Stimulated activated CD4-positive, alpha-beta T cell treated with anti-CD3 and anti-CD28 coated beads, Interleukin-1b, Interleukin-23, amount 100 ng/mL, for 1 hour (primary cell): ENCODE measurements at places on chromosomes 5 and 9.

DNA sequence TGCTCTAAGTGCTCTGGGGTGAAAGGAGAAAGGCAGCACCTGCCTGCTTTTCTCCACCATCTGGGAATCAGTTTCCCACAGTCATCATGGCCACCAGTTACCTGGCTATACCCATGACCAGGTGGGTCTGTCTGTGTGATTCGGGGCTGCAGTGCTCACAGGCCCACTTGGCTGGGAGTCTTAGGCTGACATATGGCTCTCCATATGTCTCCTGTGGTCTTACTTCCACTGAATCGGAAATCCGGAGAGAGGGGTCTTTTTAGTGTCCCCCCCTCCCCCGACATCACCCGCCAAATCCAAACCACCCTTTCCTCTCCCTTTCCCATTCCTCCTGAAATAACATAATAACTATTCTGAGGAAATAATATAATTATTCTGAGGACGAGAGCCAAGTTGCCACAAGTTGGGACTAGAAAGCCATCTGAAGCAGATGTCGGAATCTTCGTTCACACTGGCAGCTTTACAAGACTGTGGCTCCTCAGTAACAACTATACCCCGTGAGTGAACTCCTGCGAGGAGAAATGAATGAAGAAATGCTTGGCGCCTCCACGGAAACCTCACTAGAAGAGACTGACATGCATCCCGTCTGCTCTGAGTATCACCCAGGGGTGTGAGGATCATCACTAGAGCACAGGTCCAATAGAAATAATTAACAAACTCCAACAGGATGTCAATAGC, 143.4 kb downstream of the MYO10 start:
- DNase-seq = no peak

DNA sequence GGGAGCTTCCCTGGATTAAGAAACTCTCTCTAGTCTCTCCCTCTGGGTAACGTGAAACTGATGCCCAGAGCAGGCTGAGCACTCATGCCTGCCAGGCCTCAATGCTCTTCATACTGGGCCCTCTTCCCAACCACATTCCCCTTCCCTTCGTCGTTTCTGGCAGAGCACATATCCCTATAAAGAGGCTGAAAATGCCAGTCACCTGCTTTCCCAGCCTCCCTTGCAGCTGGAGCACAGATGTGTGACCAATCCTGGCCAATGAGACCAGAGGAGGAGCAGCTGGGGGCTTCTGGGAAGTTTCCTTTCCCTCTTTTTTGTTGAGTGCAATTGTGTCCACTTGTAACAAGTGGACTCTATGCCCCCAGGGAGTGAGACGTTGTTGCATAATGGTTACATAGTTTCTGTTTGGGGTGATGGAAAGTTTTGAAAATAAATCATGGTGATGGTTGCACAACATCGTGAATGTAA, 30.2 kb upstream of the SMIM23 start:
- no peak for DNase-seq

DNA sequence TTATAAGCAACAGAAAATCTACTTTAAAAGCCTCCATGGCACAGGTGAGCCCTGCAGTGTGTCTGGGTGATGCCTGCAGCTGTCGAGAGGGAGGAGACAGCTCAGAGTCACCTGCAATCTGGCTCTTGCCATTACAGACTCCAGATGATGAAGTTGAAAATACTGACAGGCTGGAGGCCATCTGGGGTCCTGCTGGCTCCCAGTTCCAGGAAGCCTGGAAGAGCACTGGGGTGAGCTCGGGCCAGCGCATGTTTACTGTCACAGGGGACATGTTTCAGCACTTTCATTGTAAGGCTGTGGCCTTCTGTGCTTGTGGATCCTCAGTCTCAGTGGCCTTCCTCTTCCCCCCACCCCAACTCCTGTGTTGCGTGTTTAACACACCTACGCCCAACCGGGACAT, 28.4 kb downstream of the CEL start:
- DNase-seq = no peak

- DNase-seq = no peak
These were observed 41.6 kb downstream of the XRCC4 start for GRCh38 chr5:83118976-83119375.

- no peak for DNase-seq
These were observed 20.0 kb downstream of the CEMIP2 start for GRCh38 chr9:71748280-71748743.

DNA sequence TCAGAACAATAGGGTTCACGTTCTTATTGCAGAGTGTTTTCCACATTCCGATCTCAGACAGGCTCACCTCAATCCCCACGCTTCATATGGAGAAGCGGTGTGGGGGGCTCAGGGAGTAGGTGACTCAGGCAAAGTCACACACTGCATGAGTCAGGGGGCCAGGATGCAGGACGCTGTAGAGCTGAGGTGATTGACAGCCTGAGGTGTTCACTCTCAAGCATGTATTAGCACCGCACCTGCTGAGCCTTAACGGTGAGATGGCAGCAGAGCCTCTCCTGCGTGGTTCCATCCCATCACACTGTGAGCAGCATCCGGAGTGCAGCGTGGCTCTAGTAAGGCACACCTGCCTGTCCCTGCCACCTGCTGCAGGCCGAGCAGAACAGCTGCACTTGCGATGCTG, 194.0 kb downstream of the IRX2 start:
- no peak for DNase-seq

DNA sequence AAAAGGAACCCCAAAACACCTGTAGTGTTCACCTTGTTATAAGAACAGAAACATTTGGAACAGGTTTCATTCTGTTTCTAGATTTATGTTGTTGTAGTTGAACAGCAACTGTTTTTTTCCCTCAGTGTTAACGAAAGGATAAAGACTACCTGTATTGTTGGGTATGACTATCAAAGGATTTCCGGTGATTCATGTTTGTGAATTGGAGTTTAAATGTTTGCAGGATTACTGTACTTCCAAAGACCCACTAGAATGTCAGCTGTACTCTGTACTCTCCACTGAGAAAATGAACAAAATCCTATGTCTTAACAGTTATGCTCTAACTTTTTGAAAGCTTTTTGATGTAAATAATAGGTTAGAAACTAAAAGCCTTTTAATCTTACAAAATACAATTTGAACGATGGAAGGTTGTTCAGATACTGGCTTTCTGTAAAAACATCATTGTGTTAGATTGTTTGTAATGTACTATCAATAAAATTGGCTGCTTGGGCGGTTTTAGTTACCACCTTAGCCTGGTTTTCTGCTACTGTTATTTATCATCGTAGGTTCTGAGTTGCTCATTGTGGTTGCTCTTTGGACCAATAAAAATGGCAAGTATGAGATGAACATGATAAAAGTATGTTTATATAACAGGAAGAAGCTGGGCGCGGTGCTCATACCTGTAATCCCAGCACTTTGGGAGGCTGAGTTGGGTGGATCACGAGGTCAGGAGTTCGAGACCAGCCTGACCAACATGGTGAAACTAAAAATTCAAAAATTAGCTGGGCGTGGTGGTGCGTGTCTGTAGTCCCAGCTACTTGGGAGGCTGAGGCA, 44.1 kb downstream of the DCP2 start:
- no peak for DNase-seq

GRCh38 chr5:141785135-141785534, 93.1 kb downstream of the PCDH1 start:
- no peak for DNase-seq

- no peak for DNase-seq
These were observed 14.3 kb upstream of the MGAT1 start for GRCh38 chr5:180816608-180817534.

DNA sequence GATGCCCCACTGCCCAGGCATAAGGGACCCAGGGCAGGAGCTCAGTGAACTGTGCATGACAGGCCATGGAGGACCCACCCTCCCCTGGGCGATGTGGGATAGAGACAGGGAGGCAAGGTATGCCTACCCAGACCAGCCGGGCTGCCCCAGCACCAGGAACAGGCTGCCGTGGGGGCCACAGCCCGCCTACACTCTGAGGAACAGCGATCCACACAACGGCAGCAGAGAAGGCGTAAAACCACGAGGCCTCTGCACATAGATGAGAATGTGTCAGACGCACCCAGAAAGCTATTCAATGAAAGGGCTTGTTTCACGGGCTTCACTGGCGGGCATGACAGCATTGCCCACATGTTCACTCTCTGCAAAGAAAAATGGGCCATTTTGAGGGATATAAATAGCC, 49.5 kb downstream of the SEMA4D start:
- no peak for DNase-seq

GRCh38 chr5:168409591-168410458, 76.4 kb upstream of the RARS1 start:
- no peak for DNase-seq

DNA sequence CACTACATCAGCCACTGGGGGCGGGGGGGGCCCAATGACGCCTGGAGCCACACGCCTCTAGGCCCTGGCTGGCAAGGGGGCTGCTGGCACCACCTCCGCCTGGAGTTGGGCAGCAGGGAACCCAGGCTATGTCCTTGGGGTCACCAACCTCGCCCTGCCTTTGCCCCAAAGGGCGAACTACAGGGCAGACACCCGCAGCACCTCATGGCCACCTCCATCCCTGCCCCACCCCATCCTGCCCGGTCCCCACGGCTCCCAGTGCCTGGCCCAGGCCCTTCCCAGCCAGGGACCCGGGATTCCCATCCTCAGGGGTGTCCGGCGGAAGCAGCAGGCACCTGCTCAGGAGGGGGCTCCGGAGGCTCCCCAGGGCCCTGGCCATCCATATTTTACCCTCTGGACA, 37.0 kb downstream of the NACC2 start:
- DNase-seq = no peak

GRCh38 chr5:219460-219863, 1.3 kb downstream of the SDHA start:
- no peak for DNase-seq

DNA sequence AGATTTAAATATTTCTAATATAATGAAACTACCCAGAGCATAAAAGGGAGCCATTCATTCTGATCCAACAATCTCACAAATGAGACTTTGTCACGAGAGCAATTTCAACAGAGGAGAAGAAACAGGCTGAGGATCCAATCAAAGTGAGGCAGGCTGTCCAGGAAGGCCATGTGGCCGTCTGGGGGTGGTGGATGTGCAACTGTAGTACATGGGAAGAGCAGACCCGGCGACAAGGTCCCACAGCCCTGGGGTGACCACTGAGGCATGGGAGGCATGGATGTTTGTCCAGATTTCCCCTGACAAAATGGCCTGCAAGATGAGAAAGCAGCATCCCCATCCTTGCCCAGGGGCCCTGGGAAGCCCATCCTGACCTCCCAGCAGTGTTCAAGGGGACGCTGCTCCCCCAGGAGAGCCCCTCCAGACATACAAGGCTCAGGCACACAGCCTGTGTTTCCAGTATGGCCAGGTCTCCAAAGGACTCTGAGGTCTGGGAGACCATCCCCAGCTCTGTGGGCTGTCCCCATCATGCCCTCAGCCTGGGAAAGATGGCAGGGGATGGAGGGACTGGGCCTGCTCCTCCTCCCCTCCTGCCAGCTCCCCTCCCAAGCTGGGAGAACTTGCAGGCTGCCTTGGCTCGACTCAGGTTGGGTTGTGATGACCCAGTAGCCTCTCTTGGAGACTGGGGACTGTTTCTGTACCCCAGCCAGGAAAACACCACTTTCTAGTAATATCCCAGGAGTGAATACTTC, 27.5 kb upstream of the FCN2 start:
- DNase-seq = no peak

DNA sequence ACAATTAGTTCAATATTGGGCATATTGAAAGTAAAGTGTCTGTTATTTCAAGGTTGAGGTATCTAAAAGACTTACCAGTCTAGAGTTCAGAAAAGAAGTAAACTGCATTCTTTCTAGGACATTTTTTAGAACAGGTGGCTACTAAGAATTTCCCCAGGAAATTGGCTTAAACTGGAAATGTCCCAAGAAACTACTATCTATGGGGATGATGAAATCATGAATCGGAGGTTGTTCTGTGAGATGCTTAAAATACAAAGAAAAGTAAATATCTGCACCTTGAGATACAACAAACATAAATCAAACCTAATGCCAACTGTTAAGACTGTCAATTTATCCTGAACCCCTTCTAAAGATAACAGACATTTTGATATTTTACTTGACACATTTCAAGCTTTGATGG, 226.5 kb upstream of the NREP start:
- no peak for DNase-seq

GRCh38 chr5:168613996-168614395, 34.8 kb upstream of the PANK3 start:
- DNase-seq = no peak
